ENCODE measurements at places on chromosomes 11 and 22. TPM values are rescaled to one million over a fixed set of nuclear protein-coding genes. Genes with fewer than 3 reads are reported as not detected.

- DNase-seq: peak; percentile 55
These were observed 65.7 kb downstream of the ETS1 start for GRCh38 chr11:128521682-128522054.

The GTPBP1 gene
- total RNA-seq: 61.7 TPM

- DNase-seq: no peak
These were observed 1.8 kb downstream of the SLC25A1 start for GRCh38 chr22:19176732-19177131.

- DNase-seq: no peak
These were observed 357.9 kb downstream of the TENM4 start for GRCh38 chr11:79082907-79083306.

DNA sequence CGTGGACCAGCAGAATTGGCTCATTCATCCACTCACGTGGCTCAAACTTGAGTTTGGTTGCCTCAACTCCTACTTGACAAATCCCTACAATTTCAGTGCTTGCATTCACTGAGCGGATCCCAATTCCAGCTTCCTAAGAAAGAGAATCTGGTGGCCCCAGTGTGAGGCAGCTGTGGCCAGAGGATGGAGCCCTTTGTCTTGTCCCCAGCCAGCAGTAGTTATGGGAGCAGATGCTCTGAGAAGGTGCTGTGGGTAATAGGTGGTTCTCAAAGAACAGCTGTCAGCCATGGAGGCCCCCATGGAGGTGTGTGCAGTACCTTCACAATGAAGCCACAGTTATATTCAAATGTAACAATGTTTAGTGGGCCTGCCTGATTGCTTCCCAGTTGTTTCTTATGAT, 39.3 kb downstream of the KREMEN1 start:
- no peak for DNase-seq

The PIH1D2 gene
- total RNA-seq: 12.2 TPM

DNA sequence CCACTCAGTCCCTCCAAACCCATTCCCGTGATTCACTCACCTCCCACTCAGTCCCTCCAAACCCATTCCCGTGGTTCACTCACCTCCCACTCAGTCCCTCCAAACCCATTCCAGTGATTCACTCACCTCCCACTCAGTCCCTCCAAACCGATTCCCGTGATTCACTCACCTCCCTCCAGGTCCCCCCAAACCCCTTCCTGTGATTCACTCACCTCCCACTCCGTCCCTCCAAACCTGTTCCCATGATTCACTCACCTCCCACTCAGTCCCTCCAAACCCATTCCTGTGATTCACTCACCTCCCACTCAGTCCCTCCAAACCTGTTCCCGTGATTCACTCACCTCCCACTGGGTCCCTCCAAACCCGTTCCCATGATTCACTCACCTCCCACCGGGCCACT, 639.6 kb downstream of the BRD1 start:
- no peak for DNase-seq

DNA sequence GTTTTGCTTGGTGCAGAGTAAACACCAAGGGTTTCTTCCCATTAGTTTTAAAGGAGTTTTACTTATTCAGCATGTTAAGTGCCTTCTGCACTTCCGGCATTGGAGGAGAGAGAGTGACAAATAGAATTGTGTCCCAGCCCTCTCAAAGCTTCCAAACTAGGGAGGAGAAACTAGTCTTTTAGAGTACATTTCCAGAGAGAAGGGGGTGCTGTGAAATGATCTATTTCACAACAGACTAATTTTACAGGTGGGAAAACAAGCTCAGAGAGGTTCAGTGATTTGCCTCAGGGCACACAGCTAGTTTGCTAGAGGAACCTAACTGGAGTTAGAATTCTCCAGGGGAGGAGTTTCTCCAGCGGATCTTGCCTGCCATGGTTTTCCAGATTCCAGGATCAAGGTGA, 12.6 kb downstream of the MPST start:
- DNase-seq: no peak

DNA sequence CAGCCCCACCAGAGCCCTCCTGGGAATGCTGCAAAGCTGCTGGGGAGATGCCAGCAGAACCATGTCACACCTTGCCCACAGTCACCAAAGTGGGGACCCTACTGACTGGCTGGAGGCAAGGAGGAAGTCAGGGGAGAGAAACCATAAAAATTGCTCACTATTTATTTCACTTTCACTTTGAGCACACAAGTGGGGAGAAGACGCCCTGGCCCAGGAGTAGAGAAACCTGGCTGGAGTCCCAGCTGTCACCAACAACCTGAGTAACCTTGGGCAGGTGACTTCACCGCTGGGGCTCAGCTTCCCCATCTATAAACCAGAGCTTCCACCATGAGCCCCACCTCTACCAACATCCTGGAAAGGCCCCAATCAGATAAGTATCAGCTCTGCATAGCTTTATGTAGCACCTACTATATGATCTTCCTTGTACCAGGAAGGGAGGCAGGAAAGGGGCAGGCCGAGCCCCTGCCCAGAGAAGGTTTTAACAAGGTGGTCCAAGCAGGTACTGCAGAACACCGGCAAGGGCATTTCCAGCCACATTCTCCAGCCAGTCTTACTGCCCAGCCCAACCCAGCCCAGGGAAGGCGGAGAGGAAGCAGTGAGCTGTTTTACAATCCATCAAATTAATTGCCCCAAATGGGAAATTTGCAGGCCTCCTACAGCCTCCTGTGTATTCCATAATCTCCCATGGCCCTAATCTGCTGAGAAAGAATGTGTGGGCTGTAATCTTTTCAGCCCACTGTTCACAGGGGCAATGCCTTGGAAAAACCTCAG, 27.6 kb downstream of the PLEKHA7 start:
- DNase-seq: peak; percentile 15

- peak; percentile 72 for DNase-seq
These were observed 51.3 kb upstream of the SESN3 start for GRCh38 chr11:95282291-95282751.

DNA sequence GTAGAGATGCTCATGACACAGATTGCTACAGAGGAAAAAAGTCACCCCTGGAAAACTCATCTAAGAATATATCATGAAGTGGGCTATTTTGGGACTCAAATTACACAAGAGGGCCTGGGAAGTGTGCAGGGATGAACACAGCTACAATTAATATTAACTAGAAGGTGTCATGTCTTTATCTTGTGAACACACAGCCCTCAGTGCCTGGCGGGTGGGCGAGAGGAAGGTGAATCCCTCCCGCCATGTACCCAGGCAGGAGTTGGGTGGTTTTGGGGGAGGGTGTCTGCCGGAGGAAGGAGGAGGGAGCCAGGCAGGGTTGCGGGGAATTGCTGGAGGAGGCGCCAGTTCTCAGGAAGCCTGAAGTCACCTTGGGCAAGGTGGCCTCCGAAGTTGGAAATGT, 5.1 kb upstream of the FAM83F start:
- DNase-seq: no peak

DNA sequence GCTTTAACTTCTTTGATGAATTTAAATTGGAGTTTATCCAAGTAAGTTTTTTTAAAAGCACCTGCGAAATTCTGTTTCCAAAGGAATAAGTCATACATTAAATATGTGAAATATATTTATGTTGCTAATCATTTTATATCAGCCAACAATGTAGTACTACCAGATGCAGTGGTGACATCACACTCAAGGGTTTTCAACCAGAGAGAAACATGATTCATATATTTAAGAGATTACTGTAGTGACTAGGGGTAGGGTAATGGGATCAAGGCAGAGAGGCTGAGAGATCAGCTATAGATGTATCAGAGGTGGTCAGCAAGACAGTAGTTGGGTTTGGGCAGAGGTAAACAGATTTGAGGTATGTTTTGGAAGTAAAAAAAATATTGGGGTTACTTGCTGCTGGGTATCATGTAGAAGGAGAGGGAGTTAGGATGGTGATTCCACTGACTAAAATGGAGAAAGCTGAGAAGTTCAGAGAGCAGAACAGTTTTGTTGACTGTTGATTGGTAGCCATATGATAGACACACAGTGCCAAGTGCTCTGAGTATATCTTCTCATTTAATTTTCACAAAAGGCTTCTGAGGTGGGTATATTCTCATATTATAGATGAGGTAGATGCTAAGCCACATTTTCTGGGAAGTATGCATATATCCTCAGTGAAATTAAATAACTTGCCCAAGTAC, 39.4 kb downstream of the CEP57 start:
- no peak for DNase-seq

The HTATIP2 gene
- total RNA-seq: 9.3 TPM

DNA sequence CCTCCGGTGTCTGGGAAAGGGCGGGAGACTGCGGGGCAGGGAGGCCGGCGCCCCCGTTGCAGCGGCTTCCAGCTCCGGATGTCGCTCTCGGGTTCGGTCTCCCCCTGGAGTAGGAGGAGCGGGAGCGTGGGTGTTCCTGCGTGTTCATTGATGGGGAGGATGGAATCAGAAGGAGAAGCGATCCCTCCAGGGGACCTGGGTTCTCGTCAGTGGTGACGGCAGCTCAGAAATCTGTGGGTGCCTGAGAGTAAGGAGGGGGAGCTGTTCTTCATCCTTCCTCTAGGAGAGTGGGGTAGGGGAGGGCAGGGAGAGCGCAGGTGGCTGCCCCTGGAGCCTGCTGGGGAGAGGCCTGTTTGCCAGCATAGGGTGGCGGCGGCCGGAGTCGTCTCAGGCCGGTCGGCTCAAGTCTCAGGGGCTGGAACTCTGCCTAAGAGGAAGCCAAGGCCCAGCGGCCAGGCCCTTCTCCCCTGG, 1.1 kb downstream of the UBASH3B start:
- peak; percentile 26 for DNase-seq

The TMEM191C gene
- 0.31 TPM for total RNA-seq

GRCh38 chr11:76621466-76621865, 49.1 kb downstream of the LRRC32 start:
- no peak for DNase-seq

The CCDC116 gene
- total RNA-seq: 0.71 TPM

DNA sequence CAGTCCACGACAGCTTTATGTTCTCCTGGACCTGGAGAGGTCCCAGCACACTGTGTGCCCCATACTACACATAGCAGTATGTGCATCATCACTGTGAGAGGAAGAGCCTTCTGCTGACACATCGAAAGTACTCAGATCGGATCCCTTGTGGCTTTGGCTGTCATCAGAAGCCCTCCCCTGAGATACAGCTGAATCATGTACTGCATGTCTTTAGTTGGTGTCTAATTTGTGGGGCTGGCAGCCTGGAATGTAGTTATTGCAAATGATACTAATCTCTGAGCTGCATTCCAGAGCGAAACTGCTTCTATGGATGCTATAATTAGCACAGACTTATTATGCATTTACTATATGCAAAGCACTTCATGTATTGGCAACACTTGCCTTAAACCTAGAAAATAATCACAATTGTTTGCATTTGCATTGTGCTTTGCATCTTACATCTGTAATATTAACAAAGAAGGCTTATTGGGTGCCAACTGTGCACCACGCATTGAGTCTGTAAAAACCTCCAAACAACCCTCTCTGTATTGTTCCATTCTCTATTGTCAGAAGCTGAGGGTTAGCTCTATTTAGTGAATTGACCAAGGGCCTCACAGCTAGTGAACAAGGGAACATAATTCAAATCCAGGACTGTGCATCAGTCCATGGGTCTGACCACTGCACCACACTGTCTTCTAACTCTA, 89.2 kb upstream of the CRTAM start:
- peak; percentile 56 for DNase-seq

DNA sequence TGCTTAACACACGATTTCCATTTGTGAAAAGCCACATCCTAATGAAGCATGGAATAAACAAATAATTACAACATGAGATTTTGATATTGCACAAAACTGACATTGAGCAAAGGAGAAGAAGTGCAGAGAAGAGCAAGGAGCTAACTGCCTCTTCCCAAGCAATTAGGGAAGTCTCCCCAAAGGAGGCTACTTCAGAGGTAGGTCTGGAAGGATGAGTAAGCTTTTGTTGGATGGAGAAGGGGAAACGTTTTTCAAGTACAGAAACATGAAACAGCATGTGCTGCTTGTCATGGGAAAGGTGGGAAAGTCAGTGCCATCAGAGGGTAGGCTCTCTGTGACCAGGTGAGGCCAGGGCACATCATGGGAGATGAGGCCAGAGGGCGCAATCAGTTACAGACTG, 132.2 kb upstream of the SESN3 start:
- DNase-seq: no peak

GRCh38 chr11:76086743-76087635, 119.3 kb downstream of the WNT11 start:
- DNase-seq: no peak

The PLAAT5 gene
- total RNA-seq: 1.1 TPM

The CLCF1 gene
- total RNA-seq: 9.8 TPM

- DNase-seq: no peak
These were observed 4.4 kb upstream of the EED start for GRCh38 chr11:86240164-86240563.

GRCh38 chr11:115408036-115408921, 95.9 kb downstream of the CADM1 start:
- peak; percentile 98 for DNase-seq

- DNase-seq: no peak
These were observed 128.2 kb downstream of the PHF21B start for GRCh38 chr22:44881624-44882023.

The ST14 gene
- 81.1 TPM for total RNA-seq

GRCh38 chr22:39281126-39281525, 36.3 kb upstream of the PDGFB start:
- DNase-seq: no peak

- DNase-seq: no peak
These were observed 359.3 kb downstream of the TENM4 start for GRCh38 chr11:79081471-79082031.

- DNase-seq: peak; percentile 51
These were observed 46.6 kb upstream of the RCN1 start for GRCh38 chr11:32044158-32044863.

The MAPK8IP2 gene
- total RNA-seq: 2.7 TPM

The ABCG4 gene
- not detected for total RNA-seq

GRCh38 chr11:3137486-3138177, 27.5 kb downstream of the OSBPL5 start:
- no peak for DNase-seq

DNA sequence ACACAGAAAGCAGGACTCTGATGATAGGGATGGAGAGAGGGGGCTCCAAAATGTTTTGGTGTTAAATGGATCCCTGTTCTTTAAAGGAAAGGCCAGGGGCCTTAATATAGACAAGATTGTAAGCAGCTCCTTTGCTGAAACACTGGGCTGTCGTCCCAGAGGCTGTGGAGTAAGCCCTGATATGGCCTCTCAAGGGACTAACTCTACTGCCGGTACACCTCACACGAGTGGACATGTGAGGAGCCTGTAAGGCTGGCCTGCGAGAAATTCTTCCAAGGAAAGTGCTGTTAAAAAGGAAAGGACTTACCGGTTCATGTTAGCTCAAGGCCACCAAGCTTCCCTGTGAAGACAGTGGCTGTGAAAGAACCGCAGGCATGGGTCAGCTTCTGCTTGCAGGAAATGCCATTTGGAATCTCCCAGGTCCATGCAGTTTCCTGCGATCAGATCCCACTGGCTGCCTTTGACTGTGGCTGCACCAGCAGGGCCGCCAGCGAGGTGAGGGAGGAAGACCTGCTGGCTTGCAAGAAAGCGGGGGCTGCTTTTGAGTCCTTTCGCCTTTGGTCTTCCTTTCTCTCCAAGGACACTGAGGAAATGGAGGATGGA, 106.6 kb downstream of the PRR5L start:
- no peak for DNase-seq
